ENCODE measurements at places on chromosomes 5 and 9.

GRCh38 chr5:74918232-74918669, 52.1 kb upstream of the FAM169A start:
- no peak for DNase-seq

DNA sequence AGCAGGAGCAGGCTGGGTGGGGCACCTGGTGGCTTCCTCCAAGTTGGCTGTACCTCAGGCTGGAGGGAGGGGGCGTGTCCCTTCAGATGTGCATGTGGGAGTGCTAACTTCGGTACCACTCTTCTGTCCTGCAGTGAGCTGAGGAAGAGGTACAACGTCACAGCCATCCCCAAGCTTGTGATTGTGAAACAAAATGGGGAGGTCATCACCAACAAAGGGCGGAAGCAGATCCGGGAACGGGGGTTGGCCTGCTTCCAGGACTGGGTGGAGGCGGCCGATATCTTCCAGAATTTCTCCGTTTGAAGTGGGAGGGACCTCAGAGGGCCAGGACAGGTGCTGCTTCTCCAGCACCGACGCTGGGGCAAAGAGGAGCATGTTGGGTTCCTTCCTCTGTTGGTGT, 9.3 kb downstream of the NXNL2 start:
- DNase-seq, result no peak

DNA sequence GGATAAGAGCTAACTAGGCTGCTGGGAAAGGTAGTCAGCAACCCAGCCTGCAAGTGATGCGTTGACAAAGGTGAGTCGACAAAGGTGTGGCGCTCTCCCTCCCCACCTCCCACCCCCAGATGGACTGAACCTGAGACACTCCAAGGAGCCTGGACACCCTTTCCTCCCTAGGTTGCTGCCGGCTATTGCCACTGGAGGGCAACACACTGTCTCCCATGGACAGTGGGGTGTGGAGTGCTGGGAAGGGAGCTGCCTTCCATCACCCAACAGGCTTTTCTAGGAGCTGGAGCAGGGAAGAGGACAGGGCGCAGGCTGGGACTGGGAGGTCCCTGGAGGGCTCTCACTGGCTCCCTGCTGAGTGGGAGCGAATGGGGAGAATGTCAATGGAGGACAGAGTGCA, 75.4 kb upstream of the ARAP3 start:
- DNase-seq, result no peak

GRCh38 chr5:146620031-146620668, 104.2 kb upstream of the GPR151 start:
- no peak for DNase-seq

- no peak for DNase-seq
Observed at GRCh38 chr9:92494856-92495255, 12.6 kb upstream of the ASPN start.

- no peak for DNase-seq
Observed at GRCh38 chr9:111297066-111297824, 32.8 kb downstream of the OR2K2 start.

DNA sequence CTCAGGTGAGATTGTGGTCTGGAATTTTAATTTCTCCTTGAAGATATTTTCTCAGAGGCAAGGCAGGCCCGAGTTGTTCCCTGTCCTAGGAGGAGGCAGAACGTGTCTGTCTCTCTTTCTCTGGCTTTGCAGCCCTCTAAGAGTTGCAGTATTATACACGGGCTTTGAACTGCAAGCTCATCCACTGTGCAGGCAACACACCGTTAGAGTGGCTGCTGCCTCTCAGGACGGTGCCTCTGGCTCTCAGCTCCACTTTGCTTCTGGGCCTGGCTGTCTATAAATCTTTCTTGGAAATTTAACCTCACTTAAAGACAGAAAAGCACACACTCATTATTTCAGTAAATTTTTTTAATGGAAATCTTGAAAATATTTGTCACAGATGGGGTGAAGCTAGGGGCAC, 170.1 kb upstream of the ADCY2 start:
- DNase-seq, result no peak

Data from stimulated activated CD4-positive, alpha-beta T cell treated with anti-CD3 and anti-CD28 coated beads, Interleukin-1b, Interleukin-23, amount 100 ng/mL, for 1 hour (primary cell).